Natural killer cell treated with Interleukin-12 subunit alpha and Interleukin-12 subunit beta and Interleukin-15 and Interleukin-18, amount 100 ng/mL, for 72 hours (primary cell): ENCODE measurements at places on chromosomes 2 and 18. TPM values are rescaled to one million over a fixed set of nuclear protein-coding genes. Genes with fewer than 3 reads are reported as not detected.

- H3K4me3 ChIP-seq: no peak overlapping the region
- H3K4me1 ChIP-seq: no peaks in the 10 kb centered on the region
- DNase-seq: no peak
- H3K27ac ChIP-seq: no peak overlapping the region
- H3K36me3 ChIP-seq: peaks cover 9% of the 10 kb centered on the region
Observed at GRCh38 chr18:34431042-34431441, 206.3 kb upstream of the NOL4 start.

GRCh38 chr2:37011130-37011529, 44.8 kb upstream of the STRN start:
- no peaks in the 10 kb centered on the region for H3K27me3 ChIP-seq
- no peak for DNase-seq
- H3K27ac ChIP-seq: no peak overlapping the region
- no peak overlapping the region for H3K4me3 ChIP-seq
- peaks cover 5% of the 10 kb centered on the region for H3K4me1 ChIP-seq

DNA sequence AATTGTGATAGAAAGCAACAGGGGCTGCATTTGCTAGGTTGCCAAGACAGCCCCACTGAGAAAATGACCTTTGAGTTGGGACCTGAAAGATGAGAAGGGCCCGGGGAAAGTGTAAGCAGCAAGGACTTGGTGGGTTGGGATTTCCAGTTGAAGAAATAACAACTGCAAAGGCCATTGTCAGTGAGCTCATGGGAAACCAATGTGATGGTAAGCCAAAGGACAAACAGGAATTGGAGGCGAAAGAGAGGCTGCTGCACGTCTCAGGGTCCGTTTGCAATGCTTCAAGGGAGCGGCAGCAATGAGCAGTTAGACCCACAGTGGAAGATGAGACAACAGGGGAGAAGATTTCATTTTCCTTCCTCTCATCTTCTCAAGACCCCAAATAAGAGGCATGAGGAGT, 51.5 kb upstream of the RGPD4 start:
- H3K27ac ChIP-seq: no peak overlapping the region
- no peak overlapping the region for H3K4me3 ChIP-seq

DNA sequence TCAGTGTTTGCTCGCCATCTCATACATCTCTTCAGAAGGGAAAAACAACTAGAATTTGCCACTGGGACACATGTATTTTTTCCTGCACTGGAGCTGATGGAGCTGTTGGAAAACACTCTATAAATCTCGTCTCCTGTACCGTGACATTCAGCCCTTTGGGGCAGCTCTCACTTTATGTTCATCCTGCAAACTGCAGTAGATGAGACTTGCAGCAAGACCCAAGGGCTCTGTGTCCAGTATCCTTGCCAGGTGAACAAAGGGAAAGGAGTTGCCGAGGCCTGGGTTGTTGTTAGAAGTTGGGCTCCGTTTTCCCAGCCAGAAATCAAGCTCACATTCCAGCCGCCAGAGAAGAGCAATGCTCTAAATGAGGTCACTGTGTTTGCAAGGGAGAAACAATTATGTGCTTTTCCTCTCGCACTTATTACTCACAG, 285.1 kb downstream of the SLC4A3 start:
- no peak overlapping the region for H3K4me3 ChIP-seq
- no peaks in the 10 kb centered on the region for H3K4me1 ChIP-seq
- no peaks in the 10 kb centered on the region for H3K36me3 ChIP-seq
- DNase-seq: no peak
- peaks cover 3% of the 10 kb centered on the region for H3K27me3 ChIP-seq
- no peak overlapping the region for H3K27ac ChIP-seq

- H3K36me3 ChIP-seq: peaks cover 2% of the 10 kb centered on the region
- no peak overlapping the region for H3K27ac ChIP-seq
- H3K4me3 ChIP-seq: no peak overlapping the region
- DNase-seq: no peak
Observed at GRCh38 chr2:190876631-190877030, 4.0 kb upstream of the GLS start.

DNA sequence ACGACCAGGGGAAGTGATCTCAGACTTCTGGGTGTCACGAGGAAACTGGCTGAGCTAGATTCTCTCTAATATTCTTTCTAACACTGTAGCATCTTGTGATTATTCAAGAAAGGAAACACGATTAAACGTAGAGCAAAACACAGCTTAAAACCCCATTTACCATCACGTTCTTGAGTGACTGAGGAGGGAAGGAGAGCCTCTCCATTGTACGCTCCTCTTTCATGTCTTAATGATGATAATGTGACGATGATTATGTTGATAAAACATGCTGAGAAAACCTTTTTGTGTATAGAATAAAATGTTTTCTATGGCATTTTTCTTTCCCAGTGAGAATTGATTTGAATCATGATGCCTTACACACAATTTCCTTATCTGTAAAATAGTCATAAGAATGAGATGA, 705.6 kb upstream of the ID2 start:
- H3K27me3 ChIP-seq: no peaks in the 10 kb centered on the region
- peaks cover 11% of the 10 kb centered on the region for H3K36me3 ChIP-seq
- no peak for DNase-seq
- no peak overlapping the region for H3K27ac ChIP-seq
- H3K4me3 ChIP-seq: no peak overlapping the region

GRCh38 chr18:9861933-9862332, 23.8 kb upstream of the TXNDC2 start:
- H3K36me3 ChIP-seq: peaks cover 10% of the 10 kb centered on the region
- H3K4me1 ChIP-seq: peaks cover 3% of the 10 kb centered on the region
- H3K27ac ChIP-seq: no peak overlapping the region
- no peak overlapping the region for H3K4me3 ChIP-seq
- peaks cover 5% of the 10 kb centered on the region for H3K27me3 ChIP-seq

GRCh38 chr2:186913870-186914269, 64.9 kb upstream of the ZSWIM2 start:
- H3K27ac ChIP-seq: no peak overlapping the region
- no peaks in the 10 kb centered on the region for H3K27me3 ChIP-seq
- H3K4me1 ChIP-seq: no peaks in the 10 kb centered on the region
- no peak overlapping the region for H3K4me3 ChIP-seq
- DNase-seq: no peak
- H3K36me3 ChIP-seq: no peaks in the 10 kb centered on the region

- no peak overlapping the region for H3K27ac ChIP-seq
- no peaks in the 10 kb centered on the region for H3K36me3 ChIP-seq
- no peaks in the 10 kb centered on the region for H3K4me1 ChIP-seq
- H3K4me3 ChIP-seq: no peak overlapping the region
- peaks cover 9% of the 10 kb centered on the region for H3K27me3 ChIP-seq
Observed at GRCh38 chr2:105959357-105959756, 214.6 kb downstream of the NCK2 start.

DNA sequence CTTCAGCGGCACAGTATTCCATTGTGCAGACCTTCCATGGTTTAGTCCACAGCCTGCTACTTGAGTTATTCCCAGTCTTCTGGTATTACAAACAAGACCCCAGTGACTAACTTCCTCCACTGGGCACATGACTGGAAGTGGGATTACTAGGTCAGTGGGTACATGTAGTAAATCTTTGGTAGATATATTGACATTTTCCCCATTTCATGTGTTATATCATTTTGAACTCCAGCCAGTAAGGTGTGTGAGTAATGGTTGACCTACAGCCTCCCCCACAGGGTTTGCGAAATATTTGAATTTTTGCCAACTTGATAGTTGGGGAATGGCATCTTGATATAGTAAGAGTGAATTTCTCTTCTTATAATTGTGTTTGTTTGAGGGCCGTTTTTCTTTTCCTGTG, 58.8 kb downstream of the RNF144A start:
- H3K4me1 ChIP-seq: peaks cover 9% of the 10 kb centered on the region
- H3K36me3 ChIP-seq: no peaks in the 10 kb centered on the region
- no peaks in the 10 kb centered on the region for H3K27me3 ChIP-seq
- DNase-seq: no peak
- no peak overlapping the region for H3K4me3 ChIP-seq

GRCh38 chr2:233479616-233480489, 86.7 kb downstream of the USP40 start:
- H3K4me1 ChIP-seq: peaks cover 4% of the 10 kb centered on the region
- no peaks in the 10 kb centered on the region for H3K36me3 ChIP-seq
- H3K27ac ChIP-seq: peak overlapping the region; percentile 48
- DNase-seq: no peak

DNA sequence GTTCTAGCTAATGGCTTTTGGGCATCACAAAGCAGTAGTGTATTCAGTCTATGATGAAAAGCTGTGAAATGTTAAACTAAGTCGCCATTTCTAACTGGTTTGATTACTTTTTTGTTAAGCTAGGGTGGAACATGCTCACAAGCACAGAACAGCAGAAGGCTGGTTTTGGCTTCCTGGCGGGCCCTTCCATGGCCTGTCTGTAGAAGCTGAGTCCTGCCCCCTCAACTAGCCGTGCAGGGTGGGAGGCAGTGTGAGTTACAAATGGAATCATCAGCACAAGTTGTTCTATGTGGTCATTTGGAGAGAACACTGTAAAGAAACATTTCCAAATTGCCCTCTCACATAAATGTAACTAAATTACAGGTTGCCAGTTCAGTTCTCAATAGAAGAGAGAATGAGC, 290.8 kb downstream of the ALPK2 start:
- H3K4me1 ChIP-seq: no peaks in the 10 kb centered on the region
- no peak for DNase-seq
- no peaks in the 10 kb centered on the region for H3K36me3 ChIP-seq
- H3K27me3 ChIP-seq: no peaks in the 10 kb centered on the region
- no peak overlapping the region for H3K4me3 ChIP-seq
- no peak overlapping the region for H3K27ac ChIP-seq

- H3K36me3 ChIP-seq: no peaks in the 10 kb centered on the region
- H3K4me1 ChIP-seq: no peaks in the 10 kb centered on the region
- H3K4me3 ChIP-seq: no peak overlapping the region
- peaks cover 12% of the 10 kb centered on the region for H3K27me3 ChIP-seq
Observed at GRCh38 chr2:129673847-129674711, 305.4 kb upstream of the RAB6C start.

GRCh38 chr2:10180229-10180628, 57.7 kb downstream of the RRM2 start:
- no peak for DNase-seq
- no peak overlapping the region for H3K27ac ChIP-seq
- no peaks in the 10 kb centered on the region for H3K27me3 ChIP-seq
- no peaks in the 10 kb centered on the region for H3K4me1 ChIP-seq
- peaks cover 4% of the 10 kb centered on the region for H3K36me3 ChIP-seq

GRCh38 chr18:3321133-3321812, 59.3 kb downstream of the MYL12B start:
- DNase-seq: no peak
- no peaks in the 10 kb centered on the region for H3K4me1 ChIP-seq
- no peaks in the 10 kb centered on the region for H3K36me3 ChIP-seq
- H3K27me3 ChIP-seq: peaks cover 21% of the 10 kb centered on the region
- no peak overlapping the region for H3K27ac ChIP-seq

- no peaks in the 10 kb centered on the region for H3K36me3 ChIP-seq
- H3K4me3 ChIP-seq: no peak overlapping the region
- no peak for DNase-seq
- no peaks in the 10 kb centered on the region for H3K4me1 ChIP-seq
Observed at GRCh38 chr18:34661464-34662087, 48.5 kb upstream of the DTNA start.

DNA sequence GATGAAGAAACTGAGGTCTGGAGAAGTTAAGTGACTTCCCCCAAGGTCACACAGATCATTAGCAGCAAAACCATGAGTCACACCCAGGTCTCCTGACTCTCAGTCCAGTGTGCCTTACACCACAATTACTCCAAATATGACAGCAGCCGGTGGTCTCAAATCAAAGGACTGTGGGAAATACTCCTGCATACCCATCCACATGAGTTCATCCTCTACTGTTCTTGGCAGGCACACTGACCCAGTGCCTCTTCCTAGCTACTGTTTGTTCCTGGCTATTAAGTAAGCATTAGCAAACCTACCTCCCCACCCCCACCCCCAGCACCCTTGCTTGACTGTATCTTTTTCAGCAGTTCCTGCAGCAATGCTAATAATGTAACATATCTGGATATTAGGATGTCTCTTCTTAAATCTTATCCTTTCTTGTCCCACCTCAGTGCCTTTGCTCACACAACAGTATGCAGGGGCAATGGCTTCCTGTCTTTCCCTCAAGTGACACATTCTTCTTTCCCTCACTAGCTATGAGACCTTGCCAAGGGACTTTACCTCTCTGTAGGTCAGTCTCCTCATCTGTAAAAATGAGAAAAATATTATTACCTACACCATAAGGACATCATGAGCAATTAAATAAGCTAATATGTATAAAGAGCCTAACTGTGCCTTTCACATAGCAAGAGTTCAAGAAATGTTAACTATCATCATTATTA, 46.2 kb downstream of the FAM98A start:
- no peaks in the 10 kb centered on the region for H3K36me3 ChIP-seq
- no peak overlapping the region for H3K4me3 ChIP-seq
- H3K27me3 ChIP-seq: no peaks in the 10 kb centered on the region
- no peak for DNase-seq

DNA sequence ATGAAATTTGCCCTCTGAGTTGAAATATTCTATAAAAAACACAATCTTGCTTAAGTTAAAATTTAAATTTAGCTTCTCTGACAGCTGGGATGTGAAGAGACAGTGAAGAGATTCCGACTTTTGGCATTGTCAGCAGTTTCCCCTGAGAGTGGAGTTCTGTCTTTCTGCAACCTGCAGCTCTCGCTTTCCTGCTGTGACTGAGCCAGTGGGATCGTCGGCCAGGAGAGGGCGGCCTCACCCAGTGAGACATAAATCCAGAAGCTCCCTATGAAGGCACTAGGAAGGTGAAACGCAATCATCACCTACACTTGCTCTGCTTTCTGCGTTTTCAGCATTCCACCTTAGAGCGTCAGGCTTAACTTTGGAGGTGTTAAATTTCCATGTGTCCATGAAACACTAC, 75.4 kb upstream of the HNMT start:
- no peak for DNase-seq
- H3K27ac ChIP-seq: no peak overlapping the region

GRCh38 chr2:48452108-48452507, 77.8 kb upstream of the STON1 start:
- H3K27ac ChIP-seq: no peak overlapping the region
- H3K36me3 ChIP-seq: peaks cover 14% of the 10 kb centered on the region
- no peak overlapping the region for H3K4me3 ChIP-seq
- DNase-seq: no peak
- peaks cover 22% of the 10 kb centered on the region for H3K4me1 ChIP-seq

DNA sequence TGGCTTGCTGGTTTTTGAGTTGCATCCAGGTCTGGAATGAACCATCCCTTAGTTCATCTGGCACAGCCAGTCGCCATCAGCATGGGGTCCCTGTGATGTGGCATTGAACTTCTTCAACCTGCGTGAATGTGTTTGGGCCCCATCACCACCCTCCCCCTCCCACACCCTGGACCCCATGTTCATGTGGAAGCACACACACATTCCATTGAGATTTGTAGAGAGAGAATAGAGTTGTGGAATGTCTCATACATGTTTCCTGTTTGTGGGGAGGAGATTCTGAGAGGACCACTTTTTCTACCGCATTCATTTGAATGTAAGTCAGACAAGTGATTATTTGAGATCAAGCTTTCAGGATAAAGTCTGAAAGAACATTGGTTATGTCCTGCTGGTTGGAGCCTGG, 117.6 kb upstream of the EML6 start:
- H3K27me3 ChIP-seq: no peaks in the 10 kb centered on the region
- peaks cover 64% of the 10 kb centered on the region for H3K4me1 ChIP-seq
- no peak overlapping the region for H3K4me3 ChIP-seq
- no peaks in the 10 kb centered on the region for H3K36me3 ChIP-seq

Gene FNDC4
- total RNA-seq: not detected

Gene GLI2
- total RNA-seq: not detected

Gene TDRD15
- 0.14 TPM for total RNA-seq

Gene GKN1
- not detected for total RNA-seq

Gene LYPD6B
- not detected for total RNA-seq

Gene BCL2L11
- total RNA-seq: 26.6 TPM

Gene REG3A
- not detected for total RNA-seq

Gene LYG2
- not detected for total RNA-seq

Gene AMER3
- total RNA-seq: not detected

Gene GKN2
- not detected for total RNA-seq
